ENCODE measurements at places on chromosomes 2 and 18. TPM values are rescaled to one million over a fixed set of nuclear protein-coding genes. Genes with fewer than 3 reads are reported as not detected.

The UGT1A4 gene
- total RNA-seq, result not detected

GRCh38 chr2:27021253-27022049 is 11.3 kb upstream of the TMEM214 start:
- DNase-seq, result no peak

DNA sequence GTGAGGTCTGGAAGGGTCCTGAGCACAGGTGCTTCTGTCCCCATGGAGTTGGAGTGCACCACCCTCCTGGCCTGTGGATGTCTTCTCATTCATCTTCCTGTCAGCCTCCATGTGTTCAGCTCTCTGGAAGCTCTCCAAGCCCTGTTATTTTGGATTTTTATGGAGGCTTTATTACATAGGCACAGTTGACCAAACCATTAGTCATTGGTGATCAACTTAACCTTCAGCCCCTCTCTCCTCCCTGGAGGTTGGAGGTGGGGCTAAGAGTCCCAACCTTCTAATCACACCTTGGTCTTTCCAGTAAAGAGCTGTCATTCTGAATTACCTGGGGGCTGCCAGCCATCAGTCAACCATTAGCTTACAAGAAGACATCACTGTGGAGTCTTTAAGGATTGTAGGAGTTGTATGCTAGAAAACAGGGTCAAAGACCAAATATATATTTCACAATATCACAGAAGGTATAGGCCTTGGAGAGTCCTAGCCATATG is 7.5 kb upstream of the MCFD2 start:
- DNase-seq, result no peak

GRCh38 chr2:5548991-5549715 is 143.0 kb upstream of the SOX11 start:
- DNase-seq, result no peak

DNA sequence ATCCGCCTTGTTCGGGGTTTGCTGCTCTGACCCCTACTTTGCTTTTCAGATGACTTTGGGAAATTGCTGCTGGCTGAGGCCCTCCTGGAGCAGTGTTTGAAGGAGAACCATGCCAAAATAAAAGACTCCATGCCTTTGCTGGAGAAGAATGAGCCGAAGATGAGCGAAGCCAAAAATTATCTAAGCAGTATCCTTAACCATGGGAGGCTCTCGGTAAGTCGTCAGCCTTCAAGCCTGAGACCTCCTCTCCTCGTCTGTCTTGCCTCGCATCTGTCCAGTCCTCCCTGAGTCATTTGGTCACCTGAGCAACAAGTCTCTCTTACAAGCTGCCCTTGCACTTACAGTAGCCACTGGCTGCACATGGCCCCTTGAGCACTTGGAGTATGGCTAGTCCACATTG is 34.7 kb upstream of the MCFD2 start:
- no peak for DNase-seq

GRCh38 chr2:11896386-11896785 is 150.0 kb downstream of the LPIN1 start:
- DNase-seq, result no peak

The VIT gene
- total RNA-seq, result 15.0 TPM

DNA sequence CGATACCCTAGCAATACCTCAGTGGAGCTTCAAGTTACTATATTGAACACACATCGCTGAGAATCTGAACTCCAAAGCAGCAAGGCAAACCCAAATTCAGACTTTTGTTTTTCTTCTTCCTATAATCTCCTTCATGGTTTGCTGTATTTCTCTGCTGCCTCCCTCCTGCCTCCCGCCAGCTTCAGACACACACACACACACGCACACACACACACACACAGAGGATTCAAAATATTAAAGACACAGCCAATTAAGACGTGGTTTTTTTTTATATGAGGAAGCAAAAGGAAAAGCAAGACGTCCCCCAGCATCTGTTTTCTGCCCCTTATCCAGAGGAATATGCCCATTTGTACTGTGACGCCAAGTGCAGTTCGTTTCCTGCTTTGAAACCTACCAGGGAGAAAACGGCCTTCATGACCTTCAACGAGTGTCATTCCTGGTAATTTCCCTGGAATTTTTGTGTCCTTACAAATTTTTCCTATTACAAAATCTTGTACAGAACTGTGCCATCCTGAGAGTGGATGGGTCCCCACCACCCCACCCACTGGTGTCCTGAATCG is 547.9 kb upstream of the ID2 start:
- DNase-seq, result no peak

- DNase-seq, result no peak
These were observed 72.2 kb downstream of the HNMT start for GRCh38 chr2:138036522-138036921.

The HK2 gene
- 1.4 TPM for total RNA-seq

- DNase-seq, result no peak
These were observed 171.9 kb downstream of the ACOXL start for GRCh38 chr2:110904116-110904778.

The CCDC121 gene
- total RNA-seq, result 8.0 TPM

GRCh38 chr18:47284721-47285395 is 33.4 kb upstream of the SKOR2 start:
- DNase-seq, result no peak

The EVA1A gene
- not detected for total RNA-seq

The CENPA gene
- not detected for total RNA-seq

DNA sequence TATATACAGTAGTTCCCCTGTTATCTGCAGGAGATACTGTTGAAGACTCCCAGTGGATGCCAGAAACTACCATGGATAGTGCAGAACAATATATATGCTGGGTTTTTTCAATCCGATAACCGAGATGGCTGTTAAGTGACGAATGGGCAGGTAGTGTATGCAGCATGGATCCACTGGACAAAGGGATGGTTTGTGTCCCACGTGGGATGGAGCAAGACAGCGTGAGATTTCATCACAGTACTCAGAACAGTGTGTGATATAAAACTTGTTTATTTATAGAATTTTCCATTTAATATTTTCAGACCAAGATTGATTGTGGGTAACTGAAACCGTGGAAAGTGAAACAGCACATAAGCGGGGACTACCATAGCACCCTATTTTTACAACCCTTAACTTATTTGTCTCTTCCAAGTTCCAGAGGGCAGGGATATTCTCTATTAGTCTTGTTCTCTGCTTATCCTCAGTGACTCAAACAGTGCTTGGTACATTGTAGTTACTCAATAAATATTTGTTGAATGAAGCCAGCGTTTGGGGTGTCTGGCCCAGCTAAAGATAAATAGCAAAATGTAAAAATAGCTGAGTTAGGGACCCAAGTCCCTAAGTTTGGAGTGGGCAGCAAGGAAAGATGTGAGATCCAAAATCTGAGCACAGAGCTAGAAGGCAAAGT is 50.0 kb downstream of the RHBDD1 start:
- no peak for DNase-seq

GRCh38 chr2:16330982-16331381 is 334.7 kb downstream of the CYRIA start:
- DNase-seq, result no peak

DNA sequence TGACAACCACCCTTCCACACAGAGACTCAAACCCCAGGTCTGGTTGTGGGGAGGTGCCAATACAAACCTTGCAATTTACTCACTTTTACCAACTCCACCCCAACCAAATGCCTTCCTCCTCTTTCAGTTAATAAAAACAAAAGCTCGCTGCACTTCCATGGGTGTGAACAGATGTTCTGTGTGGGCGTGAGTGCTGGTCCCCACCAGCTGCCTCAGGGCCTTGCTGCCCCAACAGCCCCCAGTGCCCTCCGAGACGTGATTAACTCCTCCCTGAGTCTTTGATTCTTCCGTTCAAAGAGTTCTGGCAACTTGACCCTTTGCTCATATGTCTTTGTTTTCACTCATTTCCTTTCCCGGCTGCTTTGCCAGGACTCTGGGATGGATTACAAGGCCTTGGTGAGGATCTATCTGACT is 258.9 kb upstream of the CXCR4 start:
- DNase-seq, result no peak

The CTAGE1 gene
- not detected for total RNA-seq
